Activated CD8-positive, alpha-beta memory T cell treated with anti-CD3 and anti-CD28 coated beads for 24 hours (primary cell): ENCODE measurements at places on chromosomes 12 and 14.
A peak's percentile ranks its signal among the peaks of the same experiment; 100 is the strongest.

- DNase-seq, result no peak
Measured at GRCh38 chr12:62113366-62114011, 146.7 kb upstream of the USP15 start.

GRCh38 chr14:71321574-71322315 lies 414.5 kb downstream of the PCNX1 start:
- no peak for DNase-seq

- DNase-seq, result peak; percentile 69
Measured at GRCh38 chr14:92897922-92898565, 24.9 kb upstream of the CHGA start.

DNA sequence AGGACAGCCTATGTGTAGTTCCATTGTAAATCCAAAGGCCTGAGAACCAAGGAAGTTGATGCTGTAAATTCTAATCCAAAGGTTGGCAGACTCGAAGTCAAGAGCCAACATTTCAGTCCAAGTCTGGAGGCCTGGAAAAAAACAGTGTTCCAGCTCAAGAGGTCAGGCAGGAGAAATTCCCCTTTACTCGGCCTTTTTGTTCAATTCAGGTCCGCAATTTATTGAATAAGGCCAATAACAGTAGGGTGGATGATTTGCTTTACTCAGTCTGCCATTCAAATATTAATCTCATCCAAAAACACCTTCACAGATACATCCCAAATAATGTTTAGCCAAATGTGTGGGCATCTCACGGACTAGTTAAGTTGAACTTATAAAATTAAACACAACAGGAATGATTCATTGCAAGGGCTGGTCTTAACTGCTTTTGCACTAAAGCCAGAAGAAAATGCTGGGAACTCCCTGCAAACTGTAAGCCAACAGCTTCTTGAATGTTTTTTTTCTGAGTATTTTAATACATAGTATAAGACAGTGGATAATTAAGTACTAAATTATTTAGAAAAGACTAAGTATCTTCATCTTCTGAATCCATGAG lies 197.4 kb upstream of the GARIN6 start:
- DNase-seq, result no peak

DNA sequence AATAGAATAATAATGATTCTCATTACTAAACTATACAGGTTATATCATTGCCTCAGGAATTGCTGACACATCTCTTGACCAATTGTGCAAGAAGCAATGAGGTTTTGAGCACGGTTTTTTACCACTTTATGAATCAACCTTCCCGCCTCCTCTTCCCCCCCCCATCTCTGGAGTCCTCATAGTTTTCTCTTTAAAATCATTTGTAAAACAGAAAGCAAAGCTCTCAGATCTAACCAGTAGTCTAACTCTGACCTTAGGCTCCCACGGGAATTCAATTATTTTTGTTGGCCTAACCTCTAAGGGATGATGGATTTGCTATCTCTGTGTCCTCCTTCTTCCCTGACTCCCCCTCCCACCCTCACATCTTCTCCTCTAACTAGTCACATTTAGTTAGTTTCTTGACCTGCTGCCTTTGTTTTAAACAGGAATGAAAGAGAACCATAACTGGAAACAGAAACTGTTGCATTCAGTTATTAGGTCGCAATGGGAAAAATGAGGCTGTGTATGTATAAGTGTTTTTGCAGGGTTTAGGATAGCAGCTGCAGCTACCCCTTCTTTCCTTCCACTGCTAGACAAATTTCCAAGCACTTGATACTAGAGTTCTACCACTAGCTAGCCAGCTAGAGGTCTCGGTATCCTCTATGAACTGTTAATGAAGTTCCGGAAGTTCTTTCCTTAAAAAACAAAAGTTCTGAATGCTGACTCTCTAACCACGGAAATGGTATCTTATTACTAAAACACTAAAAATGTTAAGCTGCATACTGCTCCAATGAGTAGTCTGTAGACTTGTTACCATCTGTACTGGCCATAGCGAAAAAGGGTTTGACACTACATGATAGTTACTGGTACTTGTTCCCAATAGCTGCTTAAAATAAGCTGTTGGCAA lies 65.4 kb downstream of the TAOK3 start:
- peak; percentile 61 for DNase-seq

DNA sequence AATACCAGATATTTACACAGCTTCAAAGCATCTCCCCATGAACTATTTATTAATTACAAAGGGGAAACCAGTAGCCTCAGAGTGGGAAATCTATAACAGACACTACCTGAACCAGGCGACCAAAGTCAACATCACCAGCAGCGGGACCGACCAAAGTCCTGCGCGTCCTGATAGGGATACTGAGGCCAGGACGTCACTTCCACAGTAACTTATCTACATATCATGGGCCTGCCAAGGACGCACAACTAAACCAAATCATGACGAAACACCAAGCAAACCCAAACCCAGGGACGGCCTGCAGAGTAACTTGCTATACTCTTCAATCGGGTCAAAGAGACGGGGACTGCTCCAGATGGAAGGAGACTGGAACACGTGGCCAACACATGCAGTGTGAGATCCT lies 26.0 kb upstream of the RIMBP2 start:
- no peak for DNase-seq

DNA sequence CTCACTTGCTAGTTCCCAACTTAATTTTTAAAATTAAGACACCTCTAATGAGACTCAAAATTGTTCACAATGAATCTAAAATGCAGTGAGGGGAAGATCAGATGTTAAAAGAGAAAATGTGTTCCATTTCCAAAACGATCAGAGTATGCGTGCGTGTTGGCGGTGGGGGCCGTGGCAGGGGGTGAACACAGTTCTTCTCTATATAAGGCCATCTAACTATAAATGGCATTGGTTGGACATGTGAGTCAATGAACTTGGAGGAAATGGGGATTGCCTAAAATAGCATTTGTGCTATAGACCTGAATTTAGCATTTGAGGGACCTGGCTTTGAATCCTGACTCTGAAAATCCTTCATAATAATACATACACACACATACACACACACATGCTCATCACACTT lies 149.4 kb downstream of the FOXN3 start:
- DNase-seq, result no peak

- DNase-seq, result no peak
Measured at GRCh38 chr12:42511656-42512055, 77.9 kb downstream of the PRICKLE1 start.

GRCh38 chr12:2221030-2221621 lies 168.3 kb downstream of the CACNA1C start:
- no peak for DNase-seq

DNA sequence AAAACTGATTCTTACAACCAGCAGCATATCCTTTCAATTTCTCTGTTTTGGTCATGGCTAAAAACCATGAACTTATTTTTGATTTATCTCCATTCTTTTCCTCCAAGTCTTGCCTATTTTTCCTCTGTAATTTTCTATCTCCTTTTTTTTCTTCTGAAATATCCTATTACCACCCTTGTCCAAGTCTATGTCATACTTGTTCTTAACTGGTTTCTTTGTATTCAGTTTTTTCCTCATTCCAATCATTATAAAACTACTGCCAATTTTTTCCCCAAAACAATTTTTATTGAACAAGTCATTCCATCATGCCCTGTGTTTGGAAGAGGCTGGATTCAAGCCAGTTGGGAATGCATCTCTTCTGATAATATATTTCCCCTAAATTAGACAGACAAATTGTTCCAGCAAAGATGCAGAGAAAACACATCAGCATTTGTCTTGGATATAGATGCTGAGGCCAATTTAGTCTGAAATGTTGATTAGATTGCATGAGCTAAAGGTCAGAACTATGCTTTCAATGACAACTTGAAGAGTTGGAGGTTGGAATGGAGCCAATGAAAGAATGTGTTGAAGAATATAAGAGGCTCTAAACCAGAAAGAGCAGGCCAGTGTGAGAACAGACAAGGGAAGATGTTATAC lies 30.7 kb downstream of the OTOGL start:
- no peak for DNase-seq

DNA sequence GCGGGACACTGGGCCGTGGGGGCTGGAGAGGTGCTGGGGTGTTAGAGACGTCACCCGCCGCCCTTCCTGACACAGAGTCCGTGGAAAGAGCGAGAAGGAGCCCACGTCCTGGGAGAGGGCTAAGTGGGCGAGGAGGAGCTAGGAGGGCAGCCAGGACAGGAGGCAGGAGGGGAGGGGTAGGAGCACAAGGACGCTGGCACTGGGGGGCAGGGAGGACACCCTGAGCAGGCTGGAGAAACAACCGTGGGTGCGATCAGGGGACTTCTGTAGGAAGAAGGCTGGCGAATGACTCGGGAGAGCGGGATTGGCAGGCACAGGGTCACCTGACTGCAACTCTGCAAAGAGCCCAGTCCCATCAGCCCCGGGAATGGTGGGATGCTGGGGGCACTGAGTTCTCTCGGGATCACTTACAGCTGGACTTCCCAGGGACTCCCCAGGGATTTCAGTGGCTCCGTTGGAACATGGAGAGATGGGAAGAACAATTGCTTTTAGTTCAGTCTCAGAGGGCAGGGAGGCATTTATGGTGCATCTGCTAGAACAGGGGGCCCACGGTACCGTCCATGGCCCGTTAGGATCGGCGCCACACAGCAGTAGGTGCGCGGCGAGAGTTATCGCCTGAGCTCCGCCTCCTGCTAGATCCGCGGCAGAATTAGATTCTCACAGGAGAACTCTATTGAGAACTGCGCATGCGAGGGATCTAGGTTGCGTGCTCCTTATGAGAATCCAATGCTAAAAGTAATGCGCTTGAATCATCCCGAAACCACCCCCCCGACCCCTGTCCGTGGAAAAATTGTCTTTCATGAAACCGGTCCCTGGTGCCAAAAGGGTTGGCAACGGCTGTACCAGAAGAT lies 24.3 kb downstream of the UBR7 start:
- DNase-seq, result no peak

- no peak for DNase-seq
Measured at GRCh38 chr14:57018065-57018464, 207.8 kb upstream of the OTX2 start.

DNA sequence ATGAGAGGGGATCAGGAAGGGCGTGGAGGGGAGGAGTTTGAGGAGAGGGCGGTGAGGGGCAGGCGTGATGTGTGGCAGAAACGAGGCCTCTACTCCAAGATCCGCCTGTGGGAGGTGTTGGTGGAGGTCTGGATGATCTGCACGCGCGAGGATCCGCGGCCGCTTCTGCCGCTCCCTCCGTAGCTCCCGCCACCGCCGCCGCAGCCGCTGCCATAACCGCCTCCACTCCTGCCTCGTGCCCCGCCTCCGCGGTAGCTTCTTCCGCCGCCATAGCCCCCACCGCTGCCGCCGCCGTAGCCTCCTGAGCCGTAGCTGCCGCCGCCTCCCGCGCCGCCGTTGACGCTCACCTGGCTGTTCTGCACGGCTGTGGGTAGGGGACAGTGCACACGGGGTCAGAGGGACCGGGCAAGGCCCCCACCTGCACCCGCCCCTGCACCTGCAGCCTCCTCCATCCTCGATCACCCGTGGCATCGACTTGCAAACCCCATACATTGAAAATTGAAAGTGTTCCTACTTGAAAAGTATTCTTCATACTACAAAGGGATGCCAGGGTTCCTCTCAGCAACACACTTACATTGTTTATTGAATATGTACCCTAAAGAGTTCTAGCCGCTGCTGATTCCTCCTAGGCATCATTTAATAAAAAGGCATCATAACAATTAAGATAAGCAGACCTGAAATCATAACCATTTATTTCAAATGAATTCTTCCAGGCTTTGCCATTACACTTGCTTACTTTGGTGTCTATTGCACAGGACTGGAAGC lies 11.1 kb upstream of the KRT1 start:
- DNase-seq, result peak; percentile 75

- DNase-seq, result no peak
Measured at GRCh38 chr12:93819050-93819491, 141.9 kb downstream of the CRADD start.

- DNase-seq, result no peak
Measured at GRCh38 chr12:124698211-124698997, 131.0 kb upstream of the NCOR2 start.

DNA sequence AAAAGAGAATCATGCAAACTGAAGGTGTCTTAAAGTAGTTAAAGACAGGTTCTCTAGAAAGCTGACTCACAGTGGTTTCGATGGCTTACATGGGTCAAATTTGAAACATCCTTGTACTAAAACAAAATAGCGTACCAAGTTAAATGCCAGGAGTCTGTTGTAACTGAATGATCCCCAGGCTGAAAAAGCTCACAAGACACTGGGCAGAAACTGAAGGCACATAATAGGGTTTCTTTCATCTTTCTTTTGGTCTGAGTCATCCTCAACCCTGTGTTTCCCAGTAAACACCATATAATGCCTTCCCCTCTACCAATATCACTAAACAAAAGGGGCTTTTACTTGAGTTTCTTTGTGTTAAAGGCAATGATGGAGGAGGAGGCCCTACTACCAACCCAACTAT lies 12.8 kb downstream of the ZFYVE1 start:
- no peak for DNase-seq
